ENCODE measurements at places on chromosomes 1 and 21. TPM values are rescaled to one million over a fixed set of nuclear protein-coding genes. Genes with fewer than 3 reads are reported as not detected.

CD34 gene
- 0.12 TPM for total RNA-seq

GRCh38 chr1:28813931-28814465 is 2.0 kb downstream of the OPRD1 start:
- no peak for DNase-seq
- peaks cover 54% of the 10 kb centered on the region for H3K27me3 ChIP-seq
- H3K4me1 ChIP-seq = peaks cover 15% of the 10 kb centered on the region
- H3K4me3 ChIP-seq = no peak overlapping the region
- no peak overlapping the region for H3K27ac ChIP-seq

- H3K27me3 ChIP-seq = no peaks in the 10 kb centered on the region
- DNase-seq = peak; percentile 27
- H3K4me3 ChIP-seq = no peak overlapping the region
- H3K36me3 ChIP-seq = no peaks in the 10 kb centered on the region
- no peak overlapping the region for H3K27ac ChIP-seq
Measured at GRCh38 chr1:53642215-53642555, 96.8 kb downstream of the GLIS1 start.

DNA sequence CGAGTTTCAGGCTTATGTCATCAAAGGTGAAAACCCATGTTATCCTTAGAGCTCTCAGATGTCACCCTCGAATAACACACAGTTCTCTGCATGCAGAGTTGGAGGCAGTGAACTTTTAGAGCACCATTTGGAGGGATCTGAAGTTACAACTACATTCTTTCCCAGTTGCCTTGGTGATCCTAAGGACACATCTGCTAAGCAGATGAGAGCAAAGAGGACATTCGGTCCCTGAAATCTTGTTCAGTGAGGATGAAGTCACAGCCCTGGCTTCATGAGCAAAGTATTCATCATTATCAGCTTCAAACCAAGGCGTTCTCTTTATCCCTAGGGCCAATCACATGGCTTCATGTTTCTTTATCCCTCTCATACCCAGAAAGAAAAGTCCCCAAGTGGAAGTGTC is 23.1 kb upstream of the MCOLN2 start:
- peaks cover 34% of the 10 kb centered on the region for H3K27me3 ChIP-seq
- H3K36me3 ChIP-seq = peaks cover 1% of the 10 kb centered on the region
- H3K4me3 ChIP-seq = no peak overlapping the region
- DNase-seq = no peak

DNA sequence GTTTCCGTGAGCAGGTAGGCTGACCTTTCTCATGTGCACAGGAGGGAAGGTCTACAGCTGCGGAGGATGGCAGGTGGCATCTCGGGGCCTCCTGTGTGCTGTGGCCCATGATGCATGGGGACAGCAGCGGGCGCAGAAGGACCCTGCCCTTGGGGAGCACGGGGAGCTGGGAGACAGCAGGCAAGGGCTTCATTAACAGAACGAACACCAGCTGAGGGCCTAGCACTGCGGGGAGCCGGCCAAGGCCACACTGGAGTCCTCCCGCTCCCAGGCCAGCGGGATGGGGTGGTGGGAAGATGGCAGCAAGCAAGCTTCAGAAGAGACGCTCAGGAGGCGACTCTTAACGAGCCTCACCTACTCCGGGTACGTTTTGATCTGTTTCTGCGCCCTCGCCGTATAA is 66.6 kb downstream of the SCCPDH start:
- no peak overlapping the region for H3K27ac ChIP-seq
- DNase-seq = peak; percentile 75
- no peaks in the 10 kb centered on the region for H3K36me3 ChIP-seq
- H3K27me3 ChIP-seq = no peaks in the 10 kb centered on the region
- H3K4me1 ChIP-seq = peaks cover 22% of the 10 kb centered on the region

DNA sequence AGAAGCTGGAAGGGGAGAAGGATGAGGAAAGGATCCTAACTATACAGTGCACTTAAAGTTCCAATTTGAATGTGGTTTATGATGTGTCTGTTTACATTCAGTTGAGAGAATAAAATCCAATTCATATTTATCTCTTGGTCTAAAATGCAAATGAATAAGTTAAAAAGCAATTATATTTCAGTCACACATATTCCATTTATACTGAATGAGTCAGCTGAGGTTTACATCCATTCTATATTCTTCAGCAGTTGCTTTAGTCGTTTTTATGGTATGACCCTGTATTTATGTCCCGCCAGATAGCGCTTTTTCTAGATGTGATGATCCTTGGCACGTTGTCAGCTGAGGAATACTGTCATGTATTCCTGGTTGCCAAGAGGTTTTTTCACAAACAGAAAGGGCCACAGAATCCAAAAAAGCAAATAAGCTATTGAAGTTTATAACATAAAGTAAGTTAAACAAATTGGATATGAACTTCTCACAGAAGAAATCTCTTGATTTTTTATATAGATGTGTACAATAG is 866.2 kb downstream of the NCAM2 start:
- H3K36me3 ChIP-seq = no peaks in the 10 kb centered on the region
- H3K4me3 ChIP-seq = no peak overlapping the region
- no peak overlapping the region for H3K27ac ChIP-seq
- H3K4me1 ChIP-seq = peaks cover 7% of the 10 kb centered on the region
- DNase-seq = no peak

Data from chondrocyte (in vitro differentiated cells).